ENCODE measurements at places on chromosomes 12 and 14. TPM values are rescaled to one million over a fixed set of nuclear protein-coding genes. Genes with fewer than 3 reads are reported as not detected.

- H3K27me3 ChIP-seq: no peaks in the 10 kb centered on the region
- no peaks in the 10 kb centered on the region for H3K36me3 ChIP-seq
- no peak overlapping the region for H3K27ac ChIP-seq
Observed at GRCh38 chr12:108589840-108590229, 8.0 kb downstream of the TMEM119 start.

GRCh38 chr14:21098076-21098891, at the start of gene ZNF219:
ZNF219 (minus strand) TSS chr14:21098655; CDS start chr14:21093591, 5,064 bp downstream.
- H3K27me3 ChIP-seq: no peaks in the 10 kb centered on the region
- H3K27ac ChIP-seq: peak within 1 kb of the TSS; percentile 98
- H3K4me1 ChIP-seq: no peaks in the 10 kb centered on the region
- peak; percentile 86 for DNase-seq

GRCh38 chr12:58957298-58957697, 37.0 kb upstream of the LRIG3 start:
- no peak overlapping the region for H3K27ac ChIP-seq
- no peaks in the 10 kb centered on the region for H3K27me3 ChIP-seq
- H3K4me1 ChIP-seq: no peaks in the 10 kb centered on the region
- no peak overlapping the region for H3K4me3 ChIP-seq

The LRRK2 gene
- total RNA-seq: 24.4 TPM

The NAB2 gene
- 28.2 TPM for total RNA-seq

The HOXC6 gene
- not detected for total RNA-seq

GRCh38 chr14:84963518-84963917, 566.4 kb upstream of the FLRT2 start:
- H3K4me1 ChIP-seq: no peaks in the 10 kb centered on the region
- no peaks in the 10 kb centered on the region for H3K36me3 ChIP-seq
- H3K4me3 ChIP-seq: no peak overlapping the region
- H3K27me3 ChIP-seq: no peaks in the 10 kb centered on the region
- no peak for DNase-seq

- no peaks in the 10 kb centered on the region for H3K27me3 ChIP-seq
- no peak for DNase-seq
- no peaks in the 10 kb centered on the region for H3K4me1 ChIP-seq
- peak overlapping the region; percentile 37 for H3K27ac ChIP-seq
Observed at GRCh38 chr14:37864128-37864527, 268.7 kb downstream of the TTC6 start.

The SLC7A8 gene
- 9.9 TPM for total RNA-seq

DNA sequence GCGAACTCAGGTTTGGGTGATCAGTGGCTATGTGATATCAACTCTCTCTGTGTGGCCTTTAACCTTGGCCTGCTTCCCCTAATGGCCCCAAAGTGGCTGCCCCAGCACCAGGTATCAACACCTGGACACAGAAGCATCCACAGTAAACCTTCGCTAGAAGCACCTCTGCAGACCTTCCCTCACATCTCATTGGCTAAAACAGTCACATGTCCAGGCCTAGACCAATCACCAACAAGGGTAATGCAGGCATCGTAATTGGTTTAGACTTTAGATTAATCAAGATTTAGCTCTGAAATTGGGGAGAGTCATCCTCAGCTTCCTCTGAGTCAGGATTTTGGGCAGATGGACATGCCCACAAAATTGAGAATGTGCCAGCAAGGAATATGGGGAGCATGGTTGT, 92.5 kb upstream of the MYL2 start:
- DNase-seq: no peak
- no peak overlapping the region for H3K27ac ChIP-seq
- H3K36me3 ChIP-seq: no peaks in the 10 kb centered on the region
- no peak overlapping the region for H3K4me3 ChIP-seq
- peaks cover 3% of the 10 kb centered on the region for H3K27me3 ChIP-seq
- H3K4me1 ChIP-seq: no peaks in the 10 kb centered on the region

GRCh38 chr12:105954951-105955931, 183.5 kb downstream of the NUAK1 start:
- H3K27ac ChIP-seq: no peak overlapping the region
- H3K4me1 ChIP-seq: no peaks in the 10 kb centered on the region
- no peaks in the 10 kb centered on the region for H3K27me3 ChIP-seq

GRCh38 chr12:29640589-29641345, 143.0 kb downstream of the TMTC1 start:
- peaks cover 14% of the 10 kb centered on the region for H3K4me1 ChIP-seq
- H3K4me3 ChIP-seq: no peak overlapping the region
- no peaks in the 10 kb centered on the region for H3K27me3 ChIP-seq
- H3K36me3 ChIP-seq: no peaks in the 10 kb centered on the region
- H3K27ac ChIP-seq: peak overlapping the region; percentile 37

The GLI1 gene
- total RNA-seq: 1.8 TPM

DNA sequence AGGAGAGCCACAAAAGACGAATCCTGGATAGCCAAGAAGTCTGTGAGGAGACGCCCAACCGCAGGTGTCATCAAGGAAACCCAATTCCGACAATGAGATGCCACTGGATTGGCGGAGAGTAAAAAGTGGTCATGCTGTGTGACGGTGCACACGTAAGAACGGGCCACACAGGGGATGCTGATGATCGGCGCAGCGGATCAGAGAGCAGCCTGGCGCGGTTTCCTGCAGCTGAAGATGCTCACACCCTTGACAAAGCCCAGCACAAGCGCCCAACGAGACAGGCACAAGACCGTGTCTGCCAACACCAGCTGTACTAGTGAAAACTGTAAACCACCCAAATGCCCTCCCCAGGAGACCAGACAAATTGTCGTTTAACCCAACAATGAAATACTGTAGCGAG, 55.8 kb downstream of the CCDC85C start:
- H3K4me3 ChIP-seq: no peak overlapping the region
- H3K4me1 ChIP-seq: peaks cover 93% of the 10 kb centered on the region
- no peaks in the 10 kb centered on the region for H3K27me3 ChIP-seq
- H3K36me3 ChIP-seq: no peaks in the 10 kb centered on the region

DNA sequence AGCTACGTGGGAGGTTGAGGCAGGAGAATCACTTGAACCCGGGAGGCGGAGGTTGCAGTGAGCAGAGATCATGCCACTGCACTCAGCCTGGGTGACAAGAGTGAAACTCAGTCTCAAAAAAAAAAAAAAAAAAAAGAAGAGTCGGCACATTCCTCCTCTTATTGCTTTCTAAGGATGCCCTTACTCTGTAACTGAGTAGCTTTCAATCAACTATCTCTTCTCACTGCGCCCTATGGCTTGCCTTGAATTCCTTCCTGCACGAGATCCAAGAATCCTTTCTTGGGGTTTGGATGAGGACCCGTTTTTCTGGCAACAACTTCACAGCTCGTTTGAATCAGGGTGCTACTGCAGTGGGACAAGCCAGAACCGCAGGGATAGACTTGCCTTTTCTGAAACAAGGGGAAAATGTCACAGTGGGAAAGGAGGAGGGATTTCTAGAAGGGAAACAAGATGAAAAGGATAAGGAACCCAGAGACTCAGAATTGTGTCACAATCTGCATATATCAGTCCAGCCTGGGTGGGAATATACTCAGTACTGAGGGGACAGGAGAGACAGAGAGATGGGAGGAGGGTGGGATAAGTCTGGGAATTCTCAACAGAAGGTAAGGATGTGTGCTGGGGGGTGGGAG, 16.1 kb upstream of the RND1 start:
- no peaks in the 10 kb centered on the region for H3K4me1 ChIP-seq
- peaks cover 12% of the 10 kb centered on the region for H3K27me3 ChIP-seq
- peak overlapping the region; percentile 2 for H3K4me3 ChIP-seq
- peak overlapping the region; percentile 20 for H3K27ac ChIP-seq
- no peak for DNase-seq
- H3K36me3 ChIP-seq: no peaks in the 10 kb centered on the region

DNA sequence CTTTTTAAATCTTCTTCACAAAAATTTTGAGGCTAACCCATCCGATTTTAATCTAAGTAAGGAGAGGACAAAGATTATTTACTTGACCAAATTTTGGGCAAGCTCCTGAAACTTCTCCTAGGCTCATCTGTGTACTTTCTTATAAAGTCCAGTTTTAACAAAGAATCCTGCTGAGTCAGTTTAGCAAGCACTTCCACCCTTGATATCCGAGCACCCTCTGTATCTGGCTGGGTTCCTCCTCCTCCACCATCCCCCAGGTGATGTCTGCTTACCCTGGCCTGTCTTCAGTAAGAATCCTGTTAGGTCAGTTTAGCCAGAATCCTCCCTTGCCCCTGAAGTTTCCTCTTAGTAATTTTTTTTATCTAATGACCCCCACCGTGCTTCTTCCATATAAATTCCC, 140.5 kb downstream of the PHLDA1 start:
- H3K36me3 ChIP-seq: no peaks in the 10 kb centered on the region
- no peak overlapping the region for H3K27ac ChIP-seq
- H3K4me3 ChIP-seq: no peak overlapping the region
- H3K27me3 ChIP-seq: no peaks in the 10 kb centered on the region
- H3K4me1 ChIP-seq: no peaks in the 10 kb centered on the region

GRCh38 chr12:10179776-10180181, 947 bp downstream of the TMEM52B start:
- H3K36me3 ChIP-seq: no peaks in the 10 kb centered on the region
- DNase-seq: no peak
- H3K27me3 ChIP-seq: no peaks in the 10 kb centered on the region
- H3K4me1 ChIP-seq: peaks cover 11% of the 10 kb centered on the region
- H3K27ac ChIP-seq: no peak overlapping the region
- H3K4me3 ChIP-seq: no peak overlapping the region

- no peaks in the 10 kb centered on the region for H3K4me1 ChIP-seq
- no peaks in the 10 kb centered on the region for H3K36me3 ChIP-seq
- no peak overlapping the region for H3K27ac ChIP-seq
- H3K4me3 ChIP-seq: no peak overlapping the region
Observed at GRCh38 chr14:97267509-97267908, 470.3 kb downstream of the VRK1 start.

DNA sequence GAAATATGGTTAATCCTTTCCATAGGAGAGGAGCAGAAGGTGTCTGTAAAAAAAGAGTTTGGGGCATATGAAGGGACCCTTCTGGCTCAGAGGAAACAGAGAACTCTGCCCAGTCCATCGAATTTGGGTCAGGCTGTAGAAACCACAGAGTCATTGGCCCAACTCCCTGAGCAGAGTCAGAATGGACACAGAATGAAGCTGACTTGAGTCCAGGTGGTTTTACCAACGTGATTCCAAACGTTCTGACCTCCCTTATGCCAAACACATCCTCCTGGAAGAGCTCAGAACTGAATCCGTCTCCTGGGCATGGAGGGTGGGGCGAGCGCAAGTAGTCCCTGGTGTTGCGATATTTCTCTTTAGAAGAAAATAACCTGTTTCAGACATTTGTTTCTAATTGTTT, 138.8 kb downstream of the DAD1 start:
- H3K27me3 ChIP-seq: no peaks in the 10 kb centered on the region
- H3K27ac ChIP-seq: no peak overlapping the region
- H3K4me3 ChIP-seq: no peak overlapping the region
- H3K36me3 ChIP-seq: no peaks in the 10 kb centered on the region
- DNase-seq: no peak

- no peaks in the 10 kb centered on the region for H3K36me3 ChIP-seq
- DNase-seq: no peak
Observed at GRCh38 chr14:36520601-36521525, 831 bp upstream of the NKX2-1 start.

GRCh38 chr12:104673294-104673693, 216.5 kb downstream of the CHST11 start:
- no peaks in the 10 kb centered on the region for H3K27me3 ChIP-seq
- H3K4me3 ChIP-seq: no peak overlapping the region
- no peaks in the 10 kb centered on the region for H3K36me3 ChIP-seq
- no peak for DNase-seq
- peaks cover 65% of the 10 kb centered on the region for H3K4me1 ChIP-seq

DNA sequence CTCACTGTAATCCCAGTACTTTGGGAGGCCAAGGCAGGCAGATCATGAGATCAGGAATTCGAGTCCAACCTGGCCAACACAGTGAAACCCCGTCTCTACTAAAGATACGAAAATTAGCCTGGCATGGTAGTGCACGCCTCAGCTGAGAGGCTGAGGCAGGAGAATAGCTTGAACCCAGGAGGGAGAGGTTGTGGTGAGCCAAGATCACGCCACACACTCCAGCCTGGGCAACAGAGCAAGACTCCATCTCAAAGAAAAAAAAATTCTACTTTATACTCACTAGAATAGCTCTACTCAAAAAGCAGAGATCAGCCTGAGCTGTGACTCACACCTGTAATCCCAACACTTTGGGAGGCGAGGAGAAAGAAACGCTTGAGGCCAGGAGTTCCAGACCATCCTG, 17.1 kb downstream of the NUMB start:
- H3K4me1 ChIP-seq: no peaks in the 10 kb centered on the region
- no peak for DNase-seq
- H3K4me3 ChIP-seq: no peak overlapping the region

DNA sequence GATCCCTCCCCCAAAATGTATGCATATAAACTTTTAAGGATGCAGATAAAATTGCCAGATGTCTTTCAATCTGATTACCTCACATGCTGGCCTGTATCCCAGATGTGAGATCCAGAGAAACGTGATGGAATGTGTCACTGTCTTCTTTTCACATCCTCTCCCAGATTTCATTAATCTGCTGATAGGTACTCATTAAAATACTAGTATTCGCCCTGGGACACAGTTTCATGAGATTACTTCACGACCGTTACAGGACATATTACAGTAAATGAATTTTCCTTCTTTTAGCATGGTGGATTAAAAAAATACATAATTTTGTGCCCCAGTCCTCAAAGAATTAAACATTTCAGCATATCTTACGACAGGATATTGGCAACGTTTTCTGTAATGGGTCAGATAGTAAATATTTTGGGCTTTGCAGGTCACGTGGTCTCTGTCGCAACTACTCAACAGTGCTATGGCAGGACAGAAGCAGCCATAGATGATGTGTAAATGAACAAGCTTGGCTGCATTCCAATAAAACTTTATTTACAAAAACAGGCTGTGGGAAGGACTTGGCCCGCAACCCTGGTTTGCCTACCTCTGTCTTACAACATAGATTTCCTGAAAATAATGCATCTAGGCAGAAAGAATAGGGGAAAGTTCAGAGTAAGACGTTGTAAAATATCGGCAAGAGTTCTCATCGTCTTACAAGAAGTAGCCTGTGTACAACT, 156.0 kb upstream of the DIO3 start:
- no peak overlapping the region for H3K27ac ChIP-seq
- no peak overlapping the region for H3K4me3 ChIP-seq
- H3K36me3 ChIP-seq: no peaks in the 10 kb centered on the region
- no peaks in the 10 kb centered on the region for H3K27me3 ChIP-seq
- no peak for DNase-seq

The AKAP3 gene
- 0.83 TPM for total RNA-seq

The HELB gene
- 5.3 TPM for total RNA-seq

The PLBD1 gene
- total RNA-seq: 13.6 TPM

The ADGRD1 gene
- total RNA-seq: 11.4 TPM

The EID3 gene
- 4.6 TPM for total RNA-seq

The FKBP3 gene
- total RNA-seq: 68.0 TPM

DNA sequence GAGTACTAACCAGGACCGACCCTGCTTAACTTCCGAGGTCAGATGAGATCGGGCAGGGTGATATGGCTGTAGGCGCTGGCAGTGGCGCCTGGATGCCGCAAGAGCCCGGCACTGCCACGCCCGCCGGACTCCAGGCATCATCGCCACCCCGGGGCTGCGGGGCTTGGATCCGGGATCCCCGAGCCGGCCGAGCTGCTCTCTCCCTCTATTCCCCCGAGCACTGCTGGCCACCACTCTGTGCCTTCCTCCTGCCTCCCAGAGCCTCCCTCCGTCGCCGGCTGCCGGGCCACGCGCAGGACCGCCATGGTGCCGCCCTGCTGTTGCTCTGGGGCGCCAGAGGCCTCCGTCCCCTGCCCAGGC, 153.2 kb upstream of the ALG10B start:
- no peak for DNase-seq
- no peaks in the 10 kb centered on the region for H3K27me3 ChIP-seq
- H3K27ac ChIP-seq: no peak overlapping the region
- no peaks in the 10 kb centered on the region for H3K4me1 ChIP-seq
- no peak overlapping the region for H3K4me3 ChIP-seq

Data from sigmoid colon (tissue), 7 donors.